ENCODE measurements at places on chromosomes 3 and 15.

DNA sequence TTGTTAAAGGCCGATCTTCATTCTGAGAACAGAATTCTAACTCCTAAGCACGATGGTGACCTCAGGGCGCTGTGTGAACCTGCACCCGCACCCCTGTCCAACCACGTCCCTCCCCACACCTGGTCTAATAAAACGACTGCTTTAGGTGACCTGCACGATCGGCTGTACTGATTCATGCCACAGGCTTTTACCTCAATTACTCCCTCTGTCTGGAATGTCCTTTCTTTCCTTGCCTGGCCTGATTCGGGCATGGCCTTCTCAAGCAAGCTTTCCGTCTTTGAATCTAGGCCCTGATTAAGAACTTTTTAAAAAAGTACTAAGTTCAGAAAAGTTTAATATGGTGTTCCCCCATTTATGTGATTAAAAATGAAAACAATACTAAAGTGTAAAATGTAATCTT, 842 bp upstream of the U2SURP start:
- DNase-seq = no peak

DNA sequence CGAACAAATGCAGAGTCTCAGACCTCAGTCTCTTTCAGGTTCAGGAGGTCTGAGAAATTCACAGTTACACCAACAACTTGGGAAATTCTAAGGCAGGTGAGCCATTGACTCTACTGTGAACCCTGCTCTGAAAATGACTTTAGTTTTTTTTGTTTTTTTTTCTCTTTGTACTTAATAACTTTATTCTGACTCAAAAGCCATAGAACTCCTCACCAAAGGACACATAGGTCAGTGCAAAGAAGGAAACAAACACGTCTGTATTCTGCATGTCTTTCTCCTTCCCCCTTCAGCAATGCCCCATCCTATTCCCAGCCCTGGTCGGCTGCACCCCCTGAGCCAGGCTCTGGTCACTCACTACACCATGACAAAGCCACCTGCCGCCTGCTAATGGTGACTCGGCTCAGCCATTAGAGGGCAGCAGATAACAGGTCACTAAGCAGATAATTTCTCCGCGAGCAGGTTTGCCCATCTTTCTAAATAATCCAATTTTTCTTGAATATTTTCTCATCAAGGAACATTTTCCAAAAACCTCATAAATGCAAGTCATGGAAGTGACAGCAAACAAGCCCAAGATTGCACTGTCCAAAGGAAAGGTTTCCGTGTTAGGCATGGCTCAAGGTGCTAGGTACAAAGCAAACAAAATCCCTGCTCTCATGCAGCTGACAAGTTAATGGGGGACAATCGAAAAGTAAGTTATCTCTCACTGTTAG, 37.7 kb downstream of the TM4SF4 start:
- DNase-seq = peak; percentile 32

DNA sequence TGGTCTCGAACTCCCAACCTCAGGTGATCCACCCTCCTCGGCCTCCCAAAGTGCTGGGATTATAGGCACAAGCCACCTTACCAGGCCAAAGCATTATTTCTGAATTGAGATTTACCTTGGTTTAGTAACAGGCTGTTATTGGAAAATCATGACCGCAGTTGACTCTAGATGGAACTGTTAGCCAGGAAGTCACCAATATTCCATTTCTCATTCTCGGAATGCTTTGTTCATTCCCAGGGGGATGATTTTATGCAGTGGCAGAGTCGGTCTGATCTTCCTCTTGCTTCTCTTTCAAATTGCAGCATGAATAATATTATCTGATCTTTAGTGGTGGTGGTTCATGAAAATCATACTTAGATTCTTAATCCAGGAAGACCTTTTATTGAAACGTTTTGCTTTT, 195.5 kb upstream of the MBNL1 start:
- DNase-seq = no peak

GRCh38 chr3:139084176-139084575, 39.5 kb upstream of the PRR23C start:
- no peak for DNase-seq

GRCh38 chr3:183427876-183428446, 458 bp downstream of the MCF2L2 start:
- peak; percentile 42 for DNase-seq

DNA sequence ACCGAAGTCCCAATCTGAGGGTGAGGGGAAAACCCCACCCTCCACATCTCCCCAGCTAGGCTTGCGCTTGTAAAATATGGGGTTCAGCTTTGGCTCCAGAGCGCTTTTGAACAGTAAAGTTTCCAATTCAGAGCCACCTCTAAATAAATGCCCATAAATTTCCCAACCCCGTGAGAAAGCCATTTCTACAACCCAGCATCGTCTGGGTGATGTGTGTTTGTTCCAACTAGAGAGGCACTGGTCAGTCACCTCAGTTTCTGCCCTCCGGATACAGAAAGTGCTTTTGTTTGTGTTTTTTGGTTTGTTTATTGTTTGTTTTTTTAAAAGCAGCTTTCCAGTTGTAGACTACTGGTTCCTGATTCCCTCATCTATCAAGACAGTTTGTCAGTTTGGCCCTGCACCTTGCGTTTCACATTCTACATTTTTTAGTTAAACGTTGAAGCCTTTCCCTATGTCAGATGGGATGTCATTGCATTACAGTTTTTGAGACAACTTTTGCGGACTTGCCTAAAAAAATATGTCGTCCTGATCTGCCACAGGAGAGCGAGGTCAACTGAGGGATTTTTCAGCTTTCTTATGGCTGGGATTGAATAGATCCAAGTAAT, 15.0 kb upstream of the SOX2 start:
- no peak for DNase-seq

DNA sequence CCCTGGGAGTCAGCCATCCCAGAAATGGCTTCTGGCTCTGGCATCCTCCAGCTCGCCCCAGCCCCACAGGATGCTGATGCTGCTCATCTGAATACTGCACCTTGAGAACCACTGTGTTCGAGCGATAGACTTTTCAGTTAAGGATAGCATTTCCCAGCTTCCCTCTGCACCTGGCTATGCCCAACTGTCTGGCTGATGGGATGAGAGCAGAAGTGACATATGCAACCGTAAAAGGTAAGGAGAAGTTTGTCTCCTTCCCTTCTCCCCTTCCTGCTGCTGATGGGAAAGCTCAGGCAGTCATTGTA, 9.7 kb upstream of the HHATL start:
- DNase-seq = no peak

DNA sequence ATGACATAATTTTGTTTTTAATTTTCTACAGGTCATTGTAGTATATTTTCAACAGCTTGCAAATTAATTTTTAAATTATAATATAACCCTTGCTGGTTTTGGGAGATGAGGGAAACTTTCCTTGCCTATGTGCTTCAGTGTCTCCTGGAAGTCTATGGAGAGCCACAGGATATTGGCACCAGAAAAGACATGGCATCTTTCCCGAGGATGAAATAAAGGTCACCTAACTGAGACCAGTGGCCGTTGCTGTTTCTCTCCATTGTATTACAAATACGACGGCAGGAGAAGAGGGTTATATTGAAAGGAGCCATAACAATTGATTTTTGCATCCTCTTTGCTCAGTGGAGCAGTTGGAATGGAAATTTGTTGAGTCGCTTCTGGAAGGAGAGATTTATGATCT, 19.9 kb upstream of the AQP9 start:
- no peak for DNase-seq

DNA sequence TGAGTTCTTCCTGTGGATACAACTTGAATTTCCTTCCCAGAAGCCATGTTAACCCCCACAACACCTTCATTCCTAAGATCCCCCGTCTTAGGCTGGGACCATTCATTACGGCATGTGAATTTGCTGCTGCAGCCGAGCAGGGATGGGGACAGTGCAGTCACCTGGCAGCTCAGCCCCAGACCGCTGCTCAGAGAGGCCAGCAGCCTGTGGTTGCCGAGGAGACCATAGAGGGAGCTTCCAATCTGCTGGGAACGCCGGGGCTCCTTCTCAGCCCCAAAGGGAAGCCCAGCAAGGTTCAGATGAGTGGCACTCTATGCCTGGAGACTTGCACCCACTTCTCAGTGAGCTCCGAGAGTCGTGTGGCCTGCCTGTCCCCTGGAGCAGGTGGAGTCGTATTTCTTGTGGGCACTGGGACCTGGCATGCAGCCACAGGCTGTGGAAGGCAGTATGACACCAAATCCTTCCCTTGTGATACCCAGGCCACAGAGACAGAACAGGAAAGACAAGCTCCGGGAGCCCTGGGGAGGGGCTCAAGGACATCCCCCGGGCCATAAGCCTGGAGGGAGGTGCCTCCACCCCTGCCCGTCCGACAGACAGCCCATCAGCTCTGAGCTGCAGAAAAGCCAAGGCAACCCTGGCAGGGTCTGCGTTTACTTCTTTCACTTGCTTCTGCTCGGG, 167.3 kb downstream of the FAM43A start:
- no peak for DNase-seq

DNA sequence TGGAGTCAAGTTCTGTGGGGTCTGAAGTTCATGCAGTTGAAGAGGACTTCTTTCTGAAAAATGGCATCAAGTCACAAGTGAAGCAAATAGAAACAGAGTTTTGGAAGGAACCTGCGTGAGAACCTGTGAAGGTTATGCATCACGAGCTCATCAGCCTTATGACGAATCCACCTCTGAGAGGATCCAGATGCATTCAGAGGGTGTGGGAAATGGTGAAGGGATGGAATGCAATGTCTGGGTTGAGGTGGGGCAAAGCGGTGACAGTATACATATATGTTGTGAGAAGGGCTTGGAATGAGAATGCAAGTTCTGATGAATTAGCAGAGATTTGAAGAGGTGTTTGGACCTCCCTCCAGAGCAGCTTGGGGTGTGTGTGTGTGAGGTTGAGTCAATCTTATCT, 382.1 kb upstream of the TBL1XR1 start:
- no peak for DNase-seq

DNA sequence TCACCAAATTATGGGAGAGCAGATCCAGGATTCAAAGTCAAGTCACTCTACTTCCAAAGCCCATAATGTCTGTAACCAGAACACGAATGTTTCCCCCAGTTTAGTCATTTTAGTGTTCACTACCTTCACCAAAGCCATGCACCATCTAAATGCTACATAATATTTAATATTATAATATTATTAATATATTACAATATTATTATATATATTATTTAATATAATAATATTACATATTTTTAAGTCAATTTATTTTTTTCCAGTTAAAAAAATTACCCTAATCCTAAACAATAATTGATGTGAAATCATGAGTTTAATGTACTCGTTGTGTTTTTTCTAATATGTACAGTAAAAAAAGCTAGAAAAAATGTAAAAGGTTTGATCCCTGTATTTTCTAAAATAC, 276.6 kb upstream of the TBL1XR1 start:
- no peak for DNase-seq

DNA sequence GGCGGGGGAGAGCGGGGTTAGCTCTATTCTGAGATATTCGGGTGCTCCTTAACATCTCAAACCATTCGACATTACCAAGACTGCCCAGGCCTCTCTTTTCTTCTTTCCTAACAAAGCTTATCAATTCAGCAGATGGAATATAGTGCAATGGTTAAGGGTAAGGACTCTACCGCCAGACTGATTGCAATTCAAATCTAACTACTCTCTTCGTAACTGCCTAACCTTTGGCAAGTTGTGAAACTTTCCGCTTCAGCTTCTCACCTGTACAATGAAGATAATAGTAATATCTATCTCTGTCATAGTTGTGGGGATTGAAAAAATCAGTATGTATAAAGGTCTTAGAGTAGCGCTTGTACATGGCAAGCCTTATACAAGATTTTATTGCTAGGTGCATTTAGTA, 972 bp downstream of the UBA5 start:
- no peak for DNase-seq

GRCh38 chr3:10223676-10224639, 24.3 kb upstream of the TATDN2 start:
- DNase-seq = peak; percentile 38

- peak; percentile 42 for DNase-seq
These were observed 593 bp downstream of the FAM219B start for GRCh38 chr15:74906067-74906449.

- no peak for DNase-seq
These were observed 432.4 kb upstream of the ATP10A start for GRCh38 chr15:26295336-26296085.

DNA sequence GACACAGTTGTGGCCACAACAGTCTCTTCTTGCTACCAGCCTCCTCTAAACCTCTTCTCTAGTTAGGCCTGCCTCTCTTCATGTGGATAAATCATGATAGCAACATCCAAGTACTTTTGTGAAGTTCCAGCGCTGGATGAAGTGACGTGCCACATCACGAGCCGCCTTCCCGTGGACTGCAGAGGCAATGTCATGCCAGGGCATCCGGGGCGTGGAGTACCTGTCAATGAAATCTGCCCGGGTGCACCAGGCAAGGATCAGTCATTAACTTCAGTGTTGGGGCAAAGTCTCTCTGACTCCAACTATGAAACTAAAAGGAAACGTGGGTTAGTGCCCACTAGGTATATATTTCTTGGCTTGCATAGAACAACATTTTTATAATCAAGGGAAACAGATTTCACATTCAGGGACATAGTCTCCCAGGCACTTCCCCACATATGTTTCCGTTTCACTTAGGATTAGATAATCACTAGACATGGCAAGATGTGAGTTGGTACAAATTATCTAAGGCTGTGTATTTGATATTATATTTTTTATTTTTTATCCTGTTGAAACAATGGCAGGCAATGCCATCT, 133.6 kb downstream of the PLD1 start:
- DNase-seq = no peak

DNA sequence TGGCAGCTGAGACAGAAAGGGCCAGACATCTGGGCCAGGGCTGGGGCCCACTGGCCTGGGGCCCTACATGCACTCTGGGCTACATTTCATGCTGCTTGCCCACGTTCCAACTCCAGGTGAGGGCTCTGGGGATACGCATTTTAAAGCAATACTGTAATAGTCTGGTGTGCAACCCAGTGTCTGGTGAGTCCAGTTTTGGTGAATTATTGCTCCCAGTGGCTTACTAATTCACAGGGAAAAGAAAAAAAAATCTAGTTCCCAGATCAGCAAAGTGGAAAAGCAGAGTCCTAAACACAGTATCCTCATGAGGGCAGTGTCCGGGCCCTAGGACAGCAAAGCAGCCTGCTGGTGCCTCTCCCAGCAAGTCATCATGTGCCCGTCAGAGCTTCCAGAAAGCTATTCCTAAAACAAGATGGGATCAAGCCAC, 82.4 kb downstream of the CCNL1 start:
- DNase-seq = no peak

DNA sequence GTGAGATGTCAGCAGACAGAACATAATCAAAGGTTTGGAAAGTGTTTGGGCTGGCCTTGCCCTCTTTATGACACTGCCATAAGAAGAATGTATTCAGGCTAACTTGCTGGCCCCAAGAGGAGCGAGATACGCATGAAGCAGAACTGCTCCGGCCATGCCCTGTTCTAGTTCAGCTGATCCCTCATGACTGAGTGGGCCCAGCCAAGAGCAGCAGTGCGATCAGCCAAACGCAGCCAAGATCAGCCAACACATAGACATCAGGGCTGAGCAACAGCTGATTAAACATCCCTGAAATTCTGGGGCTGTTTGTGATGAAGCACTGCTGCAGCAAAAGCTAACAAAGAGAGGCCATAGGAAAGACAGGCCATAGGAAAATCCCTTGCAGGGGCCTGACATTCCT, 24.1 kb downstream of the POMGNT2 start:
- DNase-seq = no peak

- peak; percentile 53 for DNase-seq
These were observed 536 bp downstream of the ATP10A start for GRCh38 chr15:25862472-25863110.
